Stimulated activated CD4-positive, alpha-beta T cell treated with anti-CD3 and anti-CD28 coated beads, TNF-alpha, amount 100 ng/mL, for 24 hours (primary cell): ENCODE measurements at places on chromosomes 5 and 9.

DNA sequence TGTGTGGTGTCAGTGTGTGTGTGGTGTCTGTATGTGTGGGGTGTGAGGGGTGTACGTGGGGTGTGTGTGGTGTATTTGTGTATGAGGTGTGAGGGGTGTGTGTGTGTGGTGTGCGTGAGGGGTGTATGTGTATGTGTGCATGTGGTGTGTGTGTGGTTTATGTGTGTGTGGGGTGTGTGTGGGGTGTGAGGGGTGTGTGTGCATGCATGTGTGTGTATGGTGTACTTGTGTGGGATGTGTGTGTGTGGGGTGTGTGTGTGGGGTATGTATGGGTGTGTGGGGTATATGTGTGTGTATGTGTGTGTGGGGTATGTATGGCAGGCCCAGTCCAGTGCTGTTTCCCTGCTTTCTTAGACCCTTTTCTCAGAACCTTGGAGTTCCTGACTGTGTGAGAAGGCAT lies 83.3 kb downstream of the PTTG1 start:
- no peak for DNase-seq

DNA sequence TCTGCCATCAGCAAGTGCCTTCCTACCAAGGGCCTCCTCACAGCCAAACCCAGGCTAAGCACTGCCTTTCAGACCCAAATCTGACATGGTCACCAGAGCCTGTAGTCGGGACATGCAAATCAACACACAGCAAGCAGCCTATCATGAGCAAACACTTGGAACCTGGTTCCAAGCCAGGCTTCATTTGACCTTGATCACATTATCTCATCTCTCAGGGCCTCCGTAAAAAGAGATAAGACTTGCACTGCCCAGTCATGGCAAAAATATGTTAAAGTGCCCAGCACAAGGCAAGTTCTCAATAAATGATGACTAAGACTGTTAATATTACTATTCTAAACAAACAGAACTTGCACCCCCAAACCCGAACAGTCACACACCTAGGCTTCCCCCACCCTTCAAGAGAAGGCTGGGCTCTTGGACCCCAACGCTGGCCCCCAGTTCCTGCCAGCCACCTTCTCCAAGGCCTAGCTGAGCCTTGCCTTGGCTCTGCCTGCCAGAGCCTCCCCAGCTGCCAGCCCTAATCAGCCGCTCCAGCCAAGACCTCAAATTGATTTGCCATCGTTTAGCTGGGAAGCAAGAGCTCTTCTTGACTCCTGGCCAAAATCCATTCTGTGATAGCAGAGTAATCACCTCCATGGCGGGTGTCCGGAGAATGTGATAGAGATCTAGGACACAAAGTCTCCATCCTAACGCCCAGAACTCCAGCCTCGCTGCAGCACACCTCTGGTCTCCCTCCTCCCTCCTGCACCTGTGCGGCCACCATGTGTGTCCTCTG lies 18.7 kb downstream of the CPLX2 start:
- no peak for DNase-seq

GRCh38 chr9:4734150-4734549 lies 6.9 kb downstream of the AK3 start:
- no peak for DNase-seq

DNA sequence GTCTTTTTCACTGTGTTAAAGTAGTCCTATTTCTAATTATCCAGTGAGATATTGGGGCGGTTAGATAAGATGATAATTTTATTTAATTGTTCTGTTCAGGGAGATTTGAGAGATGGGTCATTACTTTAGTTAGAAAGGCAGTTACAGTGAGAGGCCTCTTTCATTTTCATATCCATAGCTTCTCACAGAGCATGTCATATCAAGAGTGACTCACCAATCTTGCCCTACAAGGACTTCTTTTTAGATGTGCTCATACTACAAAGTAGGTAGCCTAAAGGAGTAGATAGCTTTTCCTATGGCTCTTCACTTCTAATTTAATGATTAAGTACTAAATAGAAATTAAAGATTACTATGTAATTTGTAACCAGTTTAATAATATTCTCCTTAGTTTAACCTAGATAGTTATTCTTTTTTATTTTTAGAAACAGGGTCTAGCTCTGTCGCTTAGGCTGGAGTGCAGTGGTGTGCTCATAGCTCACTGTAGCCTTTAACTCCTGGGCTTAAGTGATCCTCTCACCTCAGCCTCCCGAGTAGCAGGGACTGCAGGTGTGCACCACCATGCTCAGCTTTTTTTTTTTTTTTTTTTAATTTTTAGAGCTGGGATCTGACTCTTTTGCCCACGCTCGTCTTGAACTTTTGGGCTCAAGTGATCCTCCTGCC lies 71.0 kb downstream of the FER start:
- no peak for DNase-seq

- DNase-seq: peak; percentile 31
Measured at GRCh38 chr9:89274838-89275237, 36.2 kb upstream of the CKS2 start.

DNA sequence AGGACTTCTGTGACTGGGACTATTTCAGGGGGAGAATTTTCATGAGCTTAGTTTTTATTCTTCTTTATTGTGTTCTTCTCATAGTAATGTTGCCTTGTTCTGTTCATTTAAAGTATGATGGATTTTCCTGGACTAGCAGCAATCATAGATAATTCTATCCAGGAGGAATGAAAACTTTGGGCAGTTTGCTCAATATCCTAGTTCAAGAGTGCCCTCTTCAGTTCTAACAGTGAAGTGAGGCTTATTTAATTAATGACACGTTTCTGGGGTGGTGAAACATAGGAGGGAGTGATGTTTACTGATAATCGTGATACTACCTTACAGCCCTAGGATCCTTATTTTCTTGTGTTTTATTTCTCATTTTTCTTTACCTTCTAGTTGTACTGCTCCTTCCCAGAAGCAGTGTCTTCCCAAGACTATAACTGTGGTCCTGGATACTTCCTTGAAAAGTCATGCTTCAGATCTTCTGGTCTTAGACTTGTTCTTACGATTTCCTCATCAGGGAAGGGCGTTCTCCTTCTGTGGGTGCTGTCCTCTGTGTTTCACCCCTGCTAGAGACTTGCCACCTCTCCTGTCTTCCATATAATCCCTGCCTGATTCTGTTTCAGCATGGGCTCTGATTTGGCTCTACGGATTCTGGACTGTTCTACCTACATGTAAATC lies 57.4 kb downstream of the CFAP95 start:
- DNase-seq: no peak

DNA sequence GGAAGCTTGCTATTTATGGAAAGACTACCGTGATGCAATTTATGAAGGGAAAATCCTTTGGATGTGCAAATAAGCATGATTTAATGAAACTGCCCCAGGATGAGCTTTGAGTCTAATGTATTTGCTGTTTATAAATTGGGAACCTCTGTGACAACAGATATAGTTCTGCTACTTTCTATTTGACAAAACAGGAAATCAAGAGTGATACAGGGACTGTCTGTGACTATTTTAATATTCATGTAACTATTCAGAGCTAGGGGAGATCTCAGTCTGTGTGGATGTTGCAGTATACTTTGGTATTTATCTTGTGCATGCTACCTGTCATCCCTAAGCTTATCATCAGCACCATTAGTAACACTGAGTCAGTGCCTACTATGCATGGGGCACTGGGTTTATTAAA lies 132.1 kb downstream of the PDZD2 start:
- no peak for DNase-seq
